NCI-H2081 (cell line): ENCODE measurements at places on chromosomes 16 and 17.

- DNase-seq, result no peak
Measured at GRCh38 chr16:77297996-77298395, 98.8 kb downstream of the SYCE1L start.

- DNase-seq, result peak; percentile 48
Measured at GRCh38 chr17:66018786-66019185, 173.1 kb downstream of the CEP112 start.

DNA sequence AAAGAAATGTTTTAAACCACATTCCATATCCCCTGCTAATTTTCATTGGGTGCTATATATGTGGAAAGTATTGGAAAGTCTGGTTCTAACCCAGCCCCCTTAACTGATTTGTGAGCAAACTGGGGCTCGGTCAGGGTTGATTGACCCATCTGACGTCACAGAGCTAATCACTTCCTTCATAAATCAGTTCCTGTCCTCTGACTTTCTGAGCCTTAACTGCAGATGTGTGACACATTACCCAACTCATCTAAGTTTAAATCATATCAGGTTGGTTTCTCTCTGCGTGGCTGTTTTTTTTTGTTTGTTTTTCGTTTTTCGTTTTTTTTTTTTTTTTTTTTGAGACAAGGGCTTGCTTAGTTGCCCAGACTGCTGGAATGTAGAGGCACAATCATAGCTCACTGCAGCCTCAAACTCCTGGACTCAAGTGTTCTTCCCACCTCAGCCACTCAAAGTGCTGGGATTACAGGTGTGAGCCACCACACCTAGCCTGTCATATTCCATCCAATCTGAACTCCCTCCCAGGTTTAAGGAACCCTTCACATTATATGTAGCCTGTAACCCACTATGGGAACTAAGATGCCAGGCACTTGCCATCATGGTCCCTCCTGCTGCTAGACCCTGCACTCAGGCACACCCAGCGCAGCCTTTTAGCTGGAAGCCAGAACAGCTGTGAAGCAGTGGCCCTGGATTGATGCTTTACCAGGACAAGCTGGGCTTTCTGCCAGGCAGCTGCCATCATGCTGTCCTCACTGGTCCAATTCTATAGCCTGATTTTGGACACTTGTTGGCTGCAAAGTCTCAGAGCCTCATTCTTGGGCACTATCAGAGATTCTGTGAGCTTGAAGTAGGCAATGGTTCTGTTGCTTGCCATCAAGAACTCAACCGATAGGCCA, 6.9 kb upstream of the BPTF start:
- no peak for DNase-seq

DNA sequence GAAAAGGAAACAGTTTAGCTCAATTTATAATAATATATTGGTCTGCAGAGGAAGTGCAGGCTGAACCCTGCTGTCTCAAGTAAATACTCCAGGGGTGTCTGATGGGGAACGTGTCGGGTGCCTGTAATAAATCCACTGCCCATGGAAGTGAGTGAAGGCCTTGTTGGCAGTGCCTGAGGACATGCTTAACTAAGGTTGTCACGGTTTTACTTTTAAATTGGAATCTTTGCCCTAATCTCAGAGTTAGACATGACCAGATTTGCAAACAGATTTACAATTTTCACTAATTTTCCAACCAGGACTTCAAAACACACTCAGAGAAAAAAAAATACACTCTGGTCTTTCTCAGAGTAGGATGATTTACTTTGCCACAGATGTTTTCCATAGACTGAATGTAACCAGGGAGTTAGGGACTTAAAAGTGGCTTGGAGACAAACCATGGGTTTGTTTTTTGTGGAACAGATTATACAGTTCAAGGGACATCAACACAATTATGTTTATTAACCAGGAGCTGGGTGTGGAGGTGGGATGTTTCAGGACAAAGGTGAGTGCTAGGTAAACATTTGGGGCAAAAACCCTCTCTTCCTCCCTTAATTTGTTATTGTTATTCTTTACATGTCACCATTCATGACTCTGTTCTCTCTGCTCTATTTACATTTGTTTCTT, 144.5 kb downstream of the FTO start:
- DNase-seq, result no peak

- DNase-seq, result no peak
Measured at GRCh38 chr16:18932243-18932987, 6.2 kb upstream of the SMG1 start.

DNA sequence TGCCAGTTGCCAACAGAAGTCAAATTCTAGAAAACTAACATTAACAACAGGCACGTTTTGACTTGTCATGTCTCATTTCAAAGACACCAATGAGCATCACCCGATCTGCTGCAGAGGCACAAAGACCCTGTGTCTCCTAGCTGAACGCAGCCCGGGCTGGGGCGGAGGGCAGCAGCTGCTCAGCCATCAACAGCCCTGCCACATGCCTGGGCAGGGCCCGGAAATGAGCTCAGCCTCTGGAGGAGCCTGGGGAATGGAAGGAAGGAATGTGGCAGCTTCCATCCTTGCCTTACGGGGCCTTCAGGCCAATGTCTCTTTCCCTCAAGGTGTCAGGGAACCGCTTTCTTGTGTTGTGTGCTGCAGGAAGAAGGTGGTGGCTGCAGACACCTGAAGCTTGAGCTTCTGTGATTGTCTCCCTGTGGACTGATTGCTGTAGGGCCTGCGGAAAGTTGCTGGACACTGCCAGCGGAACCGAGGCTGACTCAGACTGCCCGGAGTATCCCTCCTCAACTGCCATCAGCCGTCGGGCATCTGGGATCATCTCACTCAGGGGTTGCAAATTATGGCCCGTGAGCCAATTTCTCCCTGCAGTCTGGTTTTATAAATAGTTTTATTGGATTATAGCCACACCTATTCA, 7.3 kb downstream of the CDH13 start:
- DNase-seq, result no peak

DNA sequence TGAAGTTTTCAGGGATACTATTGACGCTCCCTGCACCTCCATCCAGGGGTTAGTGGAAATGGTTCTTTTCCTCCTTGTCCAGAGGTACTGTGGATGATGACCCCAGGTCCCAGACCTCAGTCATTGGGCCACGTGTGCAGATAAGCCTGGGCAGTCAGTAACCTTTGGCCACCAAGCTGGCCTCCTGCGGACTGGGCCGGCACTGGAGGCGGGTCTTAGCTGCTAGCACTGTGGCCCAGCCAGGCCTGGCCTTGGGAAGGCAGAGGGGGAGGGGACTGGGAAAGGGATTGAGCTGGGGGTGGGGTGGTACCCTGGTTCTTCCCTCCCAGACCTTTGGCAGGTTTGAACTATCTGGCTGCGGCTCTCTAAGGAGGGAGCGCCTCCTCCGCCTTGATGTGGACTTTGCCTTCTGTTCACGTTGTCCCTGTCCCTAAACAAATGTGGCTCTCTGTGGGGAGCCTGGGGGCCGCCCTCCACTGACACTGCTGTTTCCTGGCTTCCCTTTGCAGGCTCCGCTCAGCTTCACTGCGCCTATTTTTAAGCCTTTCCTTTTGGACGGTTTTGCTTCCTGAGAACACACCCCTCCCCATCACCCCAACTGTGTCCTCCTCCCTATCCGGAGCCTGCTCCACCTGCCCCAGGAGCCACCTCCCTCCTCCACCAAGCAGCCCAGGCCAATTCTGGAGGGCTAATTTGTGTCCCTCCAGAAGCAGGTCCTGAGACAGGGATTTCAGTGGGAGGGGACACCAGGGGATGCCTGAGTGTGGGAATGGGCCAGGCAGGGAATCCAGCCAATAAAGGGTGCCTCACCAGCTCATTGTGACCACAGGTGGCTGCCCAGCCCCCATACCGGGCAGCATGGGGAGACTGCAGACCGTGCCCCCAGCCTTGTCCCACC, 251.9 kb downstream of the SEC14L1 start:
- DNase-seq, result peak; percentile 85

GRCh38 chr17:68302066-68302564, 10.8 kb downstream of the ARSG start:
- peak; percentile 89 for DNase-seq

- DNase-seq, result no peak
Measured at GRCh38 chr17:79136596-79136995, 62.0 kb downstream of the ENGASE start.

GRCh38 chr17:17140590-17140980, 65.5 kb downstream of the PLD6 start:
- no peak for DNase-seq

- DNase-seq, result no peak
Measured at GRCh38 chr16:85734311-85735017, 16.4 kb downstream of the C16orf74 start.

- DNase-seq, result no peak
Measured at GRCh38 chr17:45129426-45129939, 2.8 kb downstream of the PLCD3 start.

GRCh38 chr16:28218109-28218508, 6.3 kb upstream of the XPO6 start:
- DNase-seq, result no peak

- DNase-seq, result no peak
Measured at GRCh38 chr16:53944025-53944424, 240.1 kb downstream of the FTO start.

DNA sequence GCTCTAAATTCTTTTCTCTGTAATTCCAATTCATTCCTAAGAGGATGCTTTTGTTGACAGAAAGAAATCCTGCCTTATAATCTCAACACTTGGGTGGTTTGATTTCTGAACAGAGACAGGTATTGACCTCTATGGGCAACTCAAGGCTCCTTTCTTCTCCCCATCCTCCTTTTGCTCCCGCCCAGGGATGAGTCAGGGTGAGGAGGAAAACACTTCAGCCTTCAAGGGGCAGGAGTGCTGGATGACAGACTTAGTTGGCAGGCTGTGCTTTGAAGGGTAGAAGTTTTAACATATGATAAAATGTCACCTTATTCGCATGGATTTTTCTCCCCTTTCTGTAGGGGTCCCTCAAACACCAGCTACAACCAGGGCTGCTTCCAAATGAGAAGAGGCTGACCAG, 16.7 kb upstream of the TOM1L1 start:
- DNase-seq, result no peak

- DNase-seq, result no peak
Measured at GRCh38 chr16:79329967-79330366, 270.6 kb downstream of the MAF start.

- no peak for DNase-seq
Measured at GRCh38 chr17:16339402-16339801, 13.9 kb downstream of the CENPV start.

- no peak for DNase-seq
Measured at GRCh38 chr17:9729735-9730420, 61.5 kb downstream of the DHRS7C start.

DNA sequence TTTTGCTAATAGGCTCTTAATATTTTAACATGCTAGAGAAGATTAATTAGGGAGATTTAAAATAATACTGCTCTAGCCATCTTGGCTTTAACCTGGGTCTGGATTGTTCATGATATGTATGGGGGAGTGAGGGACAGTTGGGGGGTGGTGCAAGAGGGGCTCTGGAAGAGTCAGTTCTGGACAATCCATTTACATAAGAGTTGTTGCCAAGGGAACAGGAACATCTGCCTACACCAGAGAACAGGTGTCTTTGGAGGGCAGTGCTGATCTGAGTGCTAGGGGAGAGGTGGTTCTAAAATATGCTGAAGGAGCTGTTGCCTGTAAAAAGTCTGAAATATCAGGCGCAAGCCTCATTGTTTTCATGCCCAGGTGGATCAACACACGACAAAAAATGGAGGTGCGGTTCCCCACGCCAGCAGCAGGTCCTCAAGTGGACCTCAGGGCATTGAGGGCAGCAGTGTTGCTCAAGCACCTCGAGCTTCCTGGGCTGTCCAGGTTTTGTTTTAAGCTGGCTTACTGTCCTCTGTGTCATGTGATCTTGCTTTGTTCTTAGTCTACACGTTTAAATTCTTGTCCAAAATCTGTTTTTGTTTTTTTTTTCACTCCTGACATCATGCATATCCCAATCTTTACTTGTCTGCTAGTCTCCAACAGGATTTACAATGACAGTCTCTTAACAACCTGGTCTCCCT, 25.4 kb upstream of the WSB1 start:
- DNase-seq, result no peak

- DNase-seq, result no peak
Measured at GRCh38 chr16:3118204-3118790, 5.9 kb downstream of the ZNF205 start.

GRCh38 chr17:40417609-40418427, at the start of gene TOP2A:
Gene TOP2A (minus strand): TSS chr17:40417896. CDS start chr17:40417791, 105 bp downstream.
- peak; percentile 100 for DNase-seq

DNA sequence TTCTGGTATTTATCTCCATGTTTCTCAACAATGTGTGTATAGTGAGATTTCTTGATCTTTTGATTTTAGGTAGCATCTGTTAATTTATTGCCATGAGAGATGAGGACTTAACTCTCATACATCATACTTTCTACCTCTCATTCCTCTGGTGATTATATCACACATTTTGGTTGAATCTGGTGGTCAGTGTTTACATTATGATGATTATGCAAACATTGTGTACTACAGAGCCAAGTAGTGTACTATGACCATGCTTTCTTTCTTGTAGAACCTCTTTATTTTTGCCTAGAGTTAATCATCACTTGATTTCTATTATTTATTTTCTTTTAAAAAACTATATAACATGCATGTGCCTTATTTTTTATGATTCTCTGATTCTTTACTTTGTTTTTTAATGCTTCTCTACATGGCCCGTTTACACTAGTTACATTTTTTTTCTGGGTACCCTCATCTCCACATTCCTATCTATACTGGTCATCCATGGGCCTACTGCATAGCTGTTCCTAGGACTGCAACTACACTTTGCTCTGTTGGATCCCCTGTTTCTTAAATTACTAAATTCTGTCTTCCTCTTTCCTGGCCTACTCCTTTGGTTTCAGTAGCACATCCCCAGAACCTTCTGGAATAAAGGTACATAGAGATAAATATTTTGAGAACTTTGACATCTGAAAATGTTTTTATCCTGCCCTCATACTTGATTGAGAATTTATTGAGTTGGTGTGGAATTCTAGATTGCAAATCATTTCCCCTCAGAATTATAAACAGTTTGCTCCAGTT, 63.0 kb upstream of the LRRC37A3 start:
- no peak for DNase-seq

GRCh38 chr16:18958621-18959029, 25.1 kb upstream of the TMC7 start:
- no peak for DNase-seq

GRCh38 chr17:77326076-77326591, 185.4 kb downstream of the SEC14L1 start:
- DNase-seq, result no peak

DNA sequence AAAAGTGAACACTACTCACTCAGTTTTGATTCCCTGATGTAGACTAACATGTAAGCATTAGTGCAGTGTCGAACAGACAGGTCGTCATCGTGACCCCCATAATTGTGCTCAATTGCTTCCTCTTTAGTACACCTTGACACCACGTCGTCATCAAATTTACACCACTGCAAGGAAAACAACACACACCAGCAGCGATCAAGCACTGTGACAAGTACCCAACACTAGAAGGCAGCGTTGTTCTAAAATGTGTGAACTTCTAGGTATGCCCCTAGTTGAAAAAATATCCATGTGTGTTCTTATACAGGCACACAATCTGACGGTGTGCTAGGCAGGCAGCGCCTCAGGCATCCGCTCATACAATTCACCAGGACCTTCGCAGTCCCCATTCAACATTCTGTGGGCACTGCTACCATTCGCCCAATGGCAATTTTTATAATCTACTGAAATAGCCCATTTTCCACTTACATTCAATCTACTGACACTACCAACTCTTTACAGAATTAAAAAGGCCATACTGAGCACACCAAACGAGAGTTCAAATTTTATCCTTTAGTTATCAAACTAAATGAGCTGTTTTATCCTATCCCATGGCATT, 23.1 kb downstream of the LITAFD start:
- peak; percentile 38 for DNase-seq
